ENCODE measurements at places on chromosomes 1 and 21.

DNA sequence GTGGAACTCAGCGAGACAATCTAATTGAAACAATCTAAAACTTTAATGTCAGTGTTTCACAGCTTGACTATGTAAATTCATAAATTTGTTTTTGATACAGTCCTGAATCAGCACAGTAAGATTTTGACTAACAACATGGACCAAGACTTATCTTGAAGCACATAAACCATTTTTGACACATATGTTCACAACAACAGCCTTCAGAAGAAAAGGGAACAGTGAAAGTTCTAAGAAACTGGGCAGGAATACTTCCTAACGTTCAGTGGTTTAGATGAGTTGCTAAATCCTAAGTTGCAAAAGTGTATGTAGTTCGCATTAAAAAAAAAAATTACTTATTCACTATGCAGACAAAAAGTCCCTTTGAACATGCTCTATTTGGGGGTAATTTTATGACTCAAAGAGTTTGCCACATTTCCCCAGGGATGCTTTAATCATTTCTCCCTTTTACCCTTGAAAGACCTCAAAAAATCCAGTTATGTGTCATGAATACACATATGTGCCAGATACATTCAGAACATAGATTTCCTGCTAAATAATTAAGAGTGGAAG lies 120.2 kb downstream of the MRPL39 start:
- peak; percentile 81 for DNase-seq

GRCh38 chr1:12587981-12588640 lies 29.9 kb downstream of the DHRS3 start:
- peak; percentile 13 for DNase-seq

DNA sequence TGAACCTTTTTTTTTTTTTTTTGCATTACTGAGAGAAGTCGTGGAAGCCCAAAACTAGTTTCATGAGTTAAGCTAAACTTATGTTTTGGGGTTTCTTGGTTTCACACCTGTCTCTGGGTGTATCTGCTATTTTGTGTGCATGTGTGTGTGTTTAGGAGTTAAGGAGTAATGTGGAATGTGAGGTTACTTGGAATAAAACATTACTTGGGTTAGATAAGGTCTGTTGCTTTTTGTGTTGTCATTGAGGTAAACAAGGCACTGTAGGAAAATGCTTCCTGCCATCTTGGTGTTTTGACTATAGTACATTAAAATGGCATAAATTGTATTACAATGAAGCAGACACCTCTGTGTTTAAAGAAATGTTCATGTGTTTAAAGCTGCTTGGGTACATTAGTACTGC lies 2.9 kb downstream of the TENT5C start:
- DNase-seq = no peak

DNA sequence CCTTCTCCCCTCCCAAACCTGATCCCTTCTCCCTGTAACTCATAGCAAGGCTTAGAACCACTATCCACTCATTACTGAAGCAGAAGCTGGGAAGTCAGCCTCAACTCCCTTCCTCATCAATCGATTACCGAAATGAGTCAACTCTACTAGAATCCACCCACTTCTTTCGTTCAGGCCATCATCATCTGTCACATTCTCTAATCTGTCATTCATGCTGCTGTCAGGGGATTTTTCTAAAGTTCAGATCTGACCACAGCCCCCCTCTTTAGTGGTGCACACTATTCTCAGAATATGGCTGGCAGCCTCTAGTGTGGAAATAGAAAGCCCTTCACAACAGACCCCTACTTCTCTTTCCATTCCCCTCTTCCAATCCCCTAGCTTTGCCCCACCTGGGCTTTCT lies 5.1 kb downstream of the NT5C1A start:
- no peak for DNase-seq

- DNase-seq = no peak
Observed at GRCh38 chr1:221832151-221832550, 90.3 kb upstream of the DUSP10 start.
